ENCODE measurements at places on chromosomes 11 and 22. TPM values are rescaled to one million over a fixed set of nuclear protein-coding genes. Genes with fewer than 3 reads are reported as not detected.

The OR52N4 gene
- total RNA-seq: not detected

The CALCA gene
- total RNA-seq: not detected

The UPK3A gene
- total RNA-seq: not detected

The TRIM34 gene
- 12.9 TPM for total RNA-seq

The LGALS12 gene
- total RNA-seq: not detected

The CD3G gene
- total RNA-seq: not detected

The MRTFA gene
- total RNA-seq: 25.8 TPM

The BIK gene
- 0.46 TPM for total RNA-seq

The ROM1 gene
- total RNA-seq: 6.1 TPM

The USP2 gene
- 0.13 TPM for total RNA-seq

GRCh38 chr11:79538775-79539174 is 97.9 kb upstream of the TENM4 start:
- DNase-seq: no peak

- DNase-seq: no peak
Measured at GRCh38 chr11:133811850-133812685, 33.2 kb downstream of the SPATA19 start.

GRCh38 chr11:66264914-66265313 is 3.5 kb upstream of the RAB1B start:
- no peak for DNase-seq

DNA sequence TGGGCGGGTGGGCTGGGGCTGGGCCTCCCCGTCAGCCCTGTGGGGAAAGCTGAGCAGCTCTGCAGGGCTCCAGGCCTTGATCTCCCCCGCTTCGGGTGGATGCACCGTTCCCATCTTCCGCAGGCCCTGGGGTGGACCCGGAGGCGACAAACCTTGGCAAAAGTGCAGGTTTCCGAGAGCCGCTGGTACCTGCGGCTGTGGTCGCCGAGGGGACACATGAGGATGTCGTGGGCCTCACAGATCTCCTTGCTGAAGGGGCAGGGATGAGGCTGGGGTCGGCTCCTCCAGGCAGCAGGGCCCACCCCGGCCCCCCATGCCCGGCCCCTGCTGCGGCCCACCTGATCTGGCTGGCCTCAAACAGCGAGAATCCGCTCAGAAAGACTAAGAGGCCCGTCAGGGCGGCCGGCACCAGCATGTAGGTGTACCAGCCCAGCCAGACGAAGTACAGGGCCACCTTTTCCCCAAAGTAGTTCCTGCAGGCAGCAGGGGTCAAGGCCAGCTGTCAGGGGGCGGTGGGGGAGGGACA is 11.8 kb downstream of the ANO9 start:
- no peak for DNase-seq

DNA sequence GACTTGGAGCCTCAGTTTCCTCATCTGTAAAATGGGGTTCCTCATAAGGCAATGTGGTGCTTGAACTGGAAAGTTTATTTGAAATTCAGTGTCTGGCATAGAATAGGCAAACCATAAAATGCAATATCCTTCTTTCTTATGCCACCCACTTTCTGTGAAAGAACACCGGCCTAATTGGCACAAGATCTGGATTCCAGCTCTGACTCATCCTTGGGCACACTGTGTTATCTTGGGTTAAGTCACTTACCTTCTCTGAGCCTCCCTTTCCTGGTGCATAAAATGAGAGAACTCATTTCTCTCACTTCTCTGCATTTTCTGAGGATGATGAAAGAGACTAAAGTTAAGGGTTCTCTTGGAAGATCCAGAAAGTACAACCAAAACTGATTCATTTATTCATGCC is 5.1 kb downstream of the INSC start:
- DNase-seq: no peak

- DNase-seq: no peak
Measured at GRCh38 chr22:19105867-19106802, 16.1 kb downstream of the DGCR2 start.

DNA sequence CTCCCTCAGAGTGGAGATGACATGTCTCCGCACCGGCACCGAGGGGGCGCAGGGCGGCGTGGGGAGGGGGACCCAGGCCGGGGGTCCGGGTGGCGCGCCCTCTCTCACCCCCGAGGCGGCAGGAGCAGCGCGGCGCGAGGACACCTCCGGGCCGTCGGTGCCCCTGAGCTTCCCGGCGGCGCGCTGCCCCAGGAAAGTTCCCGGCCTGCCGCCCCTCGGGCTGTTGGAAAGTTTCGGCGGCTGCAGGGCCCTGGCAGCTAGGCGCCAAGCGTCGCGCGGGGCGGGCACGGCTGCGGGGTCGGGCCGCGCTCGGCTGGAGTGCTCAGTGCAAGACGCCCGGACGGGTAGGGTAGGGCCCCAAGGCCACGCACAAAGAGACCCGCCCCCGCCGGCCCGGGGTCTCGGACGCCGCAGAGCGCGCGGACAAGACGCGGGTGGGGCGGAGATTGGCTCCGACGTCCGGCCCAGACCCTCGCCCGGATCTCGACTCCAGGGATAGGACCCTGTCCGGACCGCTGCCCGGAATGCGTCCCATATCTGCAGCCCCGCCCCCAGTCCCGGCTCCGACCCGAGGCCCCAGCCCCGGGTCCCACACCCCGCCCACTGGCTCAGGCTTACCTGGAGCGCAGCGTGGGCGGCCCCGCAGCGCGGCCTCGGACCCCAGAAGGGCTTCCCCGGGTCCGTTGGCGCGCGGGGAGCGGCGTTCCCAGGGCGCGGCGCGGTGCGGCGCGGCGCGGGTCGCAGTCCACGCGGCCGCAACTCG is 471 bp downstream of the ARVCF start:
- DNase-seq: no peak

GRCh38 chr11:87176044-87176443 is 138.3 kb downstream of the TMEM135 start:
- no peak for DNase-seq

DNA sequence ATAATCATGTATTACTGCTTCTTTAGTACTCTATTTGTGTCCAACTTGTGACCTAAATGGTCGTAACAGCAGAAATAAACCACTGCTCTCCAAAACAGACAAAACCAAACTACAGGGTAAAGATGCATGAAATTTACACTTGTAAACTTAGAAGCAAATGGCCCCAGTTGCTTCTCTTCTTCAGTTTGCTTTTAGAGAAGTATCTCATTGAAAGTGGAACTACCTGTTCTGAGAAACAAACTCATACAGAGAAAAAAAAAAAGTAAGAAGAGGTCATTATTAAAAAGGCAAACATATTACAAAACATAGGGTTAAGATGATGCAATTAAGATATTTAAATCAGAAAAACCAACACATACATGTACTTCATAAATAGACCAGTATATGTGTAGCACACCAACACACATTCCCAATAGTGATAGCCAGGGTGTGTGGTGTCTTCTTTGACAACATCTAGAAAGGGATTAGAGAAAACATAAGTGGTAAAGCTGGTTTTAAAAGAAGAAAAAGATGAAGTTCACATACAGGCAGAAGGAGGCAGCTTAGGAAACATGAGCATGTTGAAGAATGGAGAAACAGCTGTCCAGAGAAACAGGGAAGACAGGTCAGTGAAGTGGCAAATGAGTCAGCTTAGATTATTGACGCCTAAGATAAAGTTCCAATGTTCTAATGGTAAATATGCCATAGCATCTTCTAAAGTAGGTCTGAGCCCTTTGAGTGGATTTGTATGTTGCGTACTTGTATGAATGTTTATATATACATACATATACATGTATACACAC is 844.7 kb upstream of the CCDC90B start:
- DNase-seq: no peak

GRCh38 chr11:47154616-47155570 is 21.8 kb downstream of the ARFGAP2 start:
- no peak for DNase-seq

DNA sequence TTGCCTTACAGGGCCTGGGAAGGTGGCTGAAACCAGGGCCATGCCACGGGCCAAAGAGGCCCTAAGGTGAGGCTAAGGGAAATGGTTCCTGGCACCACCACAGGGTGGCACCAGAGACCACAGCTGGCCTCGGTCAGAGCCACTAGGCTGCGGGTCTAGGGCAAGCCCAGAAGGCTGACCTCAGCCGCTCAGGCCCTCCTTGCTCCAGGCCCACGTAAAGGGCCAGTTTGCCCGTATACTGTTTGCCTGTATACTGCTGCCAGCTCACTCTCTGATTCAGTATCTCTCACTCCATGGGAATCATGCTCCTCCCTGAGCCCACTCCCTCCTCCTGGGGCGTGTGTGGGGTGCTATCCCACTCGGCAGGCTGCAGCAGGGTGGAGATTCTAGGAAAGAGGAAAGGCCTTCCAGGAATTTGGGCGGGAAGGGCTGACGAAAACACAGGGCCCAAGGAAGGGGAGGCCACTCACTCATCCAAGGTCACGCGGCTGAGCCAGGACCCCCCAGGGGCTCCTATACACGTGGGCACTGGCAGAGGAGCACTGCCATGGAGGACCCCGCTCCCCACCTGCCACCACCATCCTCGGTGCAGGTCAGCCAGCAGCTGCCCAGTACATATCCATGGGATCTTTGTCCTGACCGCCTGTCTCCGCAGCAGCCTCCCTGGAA is 62.4 kb downstream of the NECTIN1 start:
- DNase-seq: no peak

- no peak for DNase-seq
Measured at GRCh38 chr11:119626871-119627270, 102.1 kb downstream of the NECTIN1 start.

DNA sequence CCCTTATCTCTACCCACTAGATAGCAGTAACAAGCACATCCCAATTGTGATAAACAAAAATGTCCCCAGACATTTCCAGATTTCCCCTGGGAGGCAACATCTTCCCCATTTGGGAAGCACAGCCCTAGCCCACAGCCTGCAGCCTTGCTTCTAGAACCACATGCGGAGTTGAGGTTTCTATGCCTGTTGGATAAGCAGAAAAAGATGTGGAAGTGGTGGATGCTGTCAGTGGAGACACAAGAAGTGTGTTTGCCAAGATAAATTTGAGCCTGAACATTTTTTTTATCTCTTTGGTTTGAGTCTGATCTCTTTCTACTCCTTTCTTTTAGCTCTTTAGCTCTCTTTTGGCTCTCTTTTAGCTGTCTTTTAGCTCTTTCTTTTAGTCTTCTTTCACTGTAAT is 884.5 kb downstream of the NTM start:
- no peak for DNase-seq

- no peak for DNase-seq
Measured at GRCh38 chr22:33271390-33272161, 213.4 kb upstream of the SYN3 start.

GRCh38 chr11:31959716-31960115 is 131.2 kb upstream of the RCN1 start:
- DNase-seq: no peak

DNA sequence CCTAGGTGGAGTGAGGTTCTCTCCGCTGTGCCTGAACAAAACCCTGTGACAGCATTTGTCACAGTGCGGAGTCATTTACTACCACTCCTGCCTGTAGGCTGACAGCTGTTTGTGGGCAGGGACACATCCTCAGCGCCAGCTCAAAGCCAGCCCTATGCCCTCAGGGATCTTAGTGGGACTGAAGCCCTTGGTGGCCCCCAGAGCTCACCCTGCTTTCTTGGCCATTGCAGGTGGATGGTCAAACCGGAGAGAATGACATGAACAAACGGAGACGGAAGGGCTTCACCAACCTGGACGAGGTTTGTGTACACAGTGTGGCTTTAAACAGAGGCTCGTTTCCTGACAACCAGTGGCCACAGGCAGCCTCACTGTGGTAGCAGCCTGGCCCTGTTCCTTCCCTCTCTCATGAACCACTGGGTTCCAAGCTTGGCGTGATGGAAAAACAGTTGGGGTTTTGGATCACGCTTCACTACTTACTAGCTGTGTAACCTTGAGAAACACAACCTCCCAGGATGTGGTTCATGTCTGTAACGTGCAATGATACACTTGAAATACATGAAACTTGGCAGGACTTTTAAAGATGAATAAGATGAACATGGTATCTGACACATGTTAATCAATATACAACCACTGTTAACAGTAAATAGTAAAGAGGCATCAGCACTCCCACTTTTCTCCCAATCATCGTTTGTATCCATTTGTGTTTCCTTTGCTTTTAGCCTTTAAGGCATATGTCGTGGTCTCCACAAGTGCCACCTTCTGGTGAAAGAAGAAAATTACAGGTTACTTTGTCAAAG is 125.8 kb downstream of the MICAL2 start:
- DNase-seq: no peak

DNA sequence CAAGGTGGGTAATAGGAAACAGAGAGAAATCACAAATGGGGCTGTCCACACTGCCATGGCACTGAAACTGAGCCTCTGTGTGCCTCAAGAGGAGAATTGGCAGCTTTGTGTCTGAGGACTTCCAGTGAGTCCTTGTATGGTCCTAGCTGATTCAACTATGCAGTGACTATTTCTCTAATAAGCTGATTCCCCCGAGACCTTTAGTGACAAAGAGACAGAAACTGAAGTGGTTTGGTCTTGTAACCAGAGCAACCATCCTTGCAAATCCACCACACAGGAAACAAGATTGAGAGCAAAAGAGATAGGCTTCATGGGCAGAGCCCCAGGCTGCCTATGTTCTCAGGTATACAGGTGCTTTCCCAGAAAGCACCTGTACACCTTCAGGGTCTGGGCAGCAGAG is 1038.5 kb downstream of the NTM start:
- DNase-seq: no peak

- no peak for DNase-seq
Measured at GRCh38 chr11:83687787-83688186, 401.6 kb upstream of the CCDC90B start.

DNA sequence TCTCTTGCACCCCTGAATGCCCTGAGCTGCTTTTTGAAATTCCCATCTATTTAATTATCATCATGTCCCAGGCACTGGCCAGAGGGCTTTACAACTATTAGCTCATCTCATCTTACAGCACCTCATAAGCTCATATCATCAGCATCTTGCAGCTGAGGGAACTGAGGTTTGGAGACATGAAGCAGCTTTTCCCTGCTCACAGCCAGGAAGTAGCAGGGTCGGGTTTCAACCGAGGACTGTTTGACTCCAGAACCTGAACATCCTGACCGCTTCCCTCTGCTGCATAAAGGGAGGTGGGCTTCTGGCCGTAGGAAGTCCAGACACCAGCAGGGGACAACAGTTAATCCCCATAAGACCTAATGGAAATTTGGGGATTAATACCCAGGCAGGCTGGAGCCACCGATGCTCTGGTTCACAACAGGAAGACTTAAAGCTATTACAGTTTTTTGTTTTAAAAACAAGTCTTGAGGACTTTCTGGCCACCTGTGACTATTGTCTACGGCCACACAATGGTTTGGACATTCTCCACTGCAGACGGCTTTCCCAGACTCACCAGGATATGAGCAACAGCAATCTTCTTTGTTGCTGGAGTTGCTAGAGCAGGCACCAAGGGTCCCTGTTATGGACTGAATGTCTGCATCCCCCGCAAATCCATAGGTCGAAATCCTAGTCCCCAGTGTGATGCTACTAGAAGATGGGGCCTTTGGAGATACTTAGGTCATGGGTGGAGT is 47.4 kb downstream of the CHST1 start:
- no peak for DNase-seq

Data from pulmonary artery endothelial cell (primary cell).